ENCODE measurements at places on chromosomes 16 and 17.
A peak's percentile ranks its signal among the peaks of the same experiment; 100 is the strongest.

- peaks cover 18% of the 10 kb centered on the region for H3K4me1 ChIP-seq
- peaks cover 9% of the 10 kb centered on the region for H3K36me3 ChIP-seq
- peaks cover 15% of the 10 kb centered on the region for H3K27me3 ChIP-seq
- peak overlapping the region; percentile 93 for H3K4me3 ChIP-seq
- peak overlapping the region; percentile 73 for H3K27ac ChIP-seq
Observed at GRCh38 chr17:5500247-5500588, 13.9 kb downstream of the MIS12 start.

- no peaks in the 10 kb centered on the region for H3K36me3 ChIP-seq
- no peak for ATAC-seq
- peaks cover 41% of the 10 kb centered on the region for H3K27me3 ChIP-seq
- no peak overlapping the region for H3K4me3 ChIP-seq
- H3K27ac ChIP-seq = no peak overlapping the region
Observed at GRCh38 chr16:83554096-83554495, 253.7 kb upstream of the HSBP1 start.

- H3K4me1 ChIP-seq = peaks cover 20% of the 10 kb centered on the region
- ATAC-seq = no peak
- no peaks in the 10 kb centered on the region for H3K27me3 ChIP-seq
- H3K36me3 ChIP-seq = peaks cover 26% of the 10 kb centered on the region
Observed at GRCh38 chr16:1494711-1495110, 1.6 kb downstream of the TELO2 start.

DNA sequence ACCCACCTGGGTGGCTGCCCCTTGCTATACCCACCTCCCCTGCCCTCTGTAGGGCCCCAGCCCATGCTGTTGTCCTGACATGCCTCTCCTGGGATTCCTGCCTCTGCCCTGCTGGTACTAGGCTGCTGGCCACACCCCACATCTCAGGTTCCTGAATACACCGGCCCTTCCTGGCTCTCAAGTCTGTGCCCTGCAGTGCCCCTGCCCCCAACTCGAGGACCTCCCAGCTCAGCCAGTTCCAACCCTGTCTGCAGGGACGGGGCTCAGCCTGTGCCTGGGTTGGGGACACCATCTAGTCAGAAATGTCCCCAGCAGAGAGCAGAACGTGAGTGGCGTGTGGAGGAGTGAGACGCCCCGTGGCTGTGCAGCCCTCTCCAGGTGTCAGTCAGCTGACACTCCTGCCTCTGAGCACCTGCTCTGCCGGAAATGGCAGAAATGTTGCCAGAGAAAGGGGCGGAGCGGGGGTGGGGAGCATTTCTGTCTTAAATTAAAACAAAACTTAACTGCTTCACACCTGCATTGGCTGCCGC lies 28.7 kb downstream of the ACSF3 start:
- H3K27ac ChIP-seq = peak overlapping the region; percentile 90
- H3K27me3 ChIP-seq = no peaks in the 10 kb centered on the region
- H3K4me3 ChIP-seq = no peak overlapping the region
- peak; percentile 84 for ATAC-seq
- peaks cover 57% of the 10 kb centered on the region for H3K4me1 ChIP-seq

DNA sequence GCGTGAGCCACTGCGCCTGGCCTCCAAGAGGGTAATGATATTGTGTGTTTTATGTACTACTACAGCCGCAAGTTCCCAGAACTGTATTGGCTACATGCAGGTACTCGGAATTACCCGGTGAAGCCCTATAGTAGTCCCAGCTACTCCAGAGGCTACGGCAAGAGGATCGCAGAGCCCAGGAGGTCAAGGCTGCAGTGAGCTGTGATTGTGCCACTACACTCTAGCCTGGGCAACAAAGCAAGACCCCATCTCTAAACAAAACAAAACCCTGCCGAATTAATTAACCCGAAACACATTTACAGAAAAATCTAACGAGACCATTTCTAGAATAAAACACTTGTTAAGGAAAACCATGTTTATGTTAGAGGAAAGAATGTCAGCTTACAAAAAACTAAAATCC lies 2.2 kb upstream of the USP22 start:
- no peak overlapping the region for H3K4me3 ChIP-seq
- H3K4me1 ChIP-seq = peaks cover 32% of the 10 kb centered on the region
- no peaks in the 10 kb centered on the region for H3K27me3 ChIP-seq
- peak overlapping the region; percentile 89 for H3K27ac ChIP-seq
- no peaks in the 10 kb centered on the region for H3K36me3 ChIP-seq

- peak overlapping the region; percentile 54 for H3K27ac ChIP-seq
- peak; percentile 64 for ATAC-seq
- H3K4me1 ChIP-seq = peaks cover 22% of the 10 kb centered on the region
- H3K4me3 ChIP-seq = no peak overlapping the region
Observed at GRCh38 chr16:8916541-8917225, 34.5 kb downstream of the LITAFD start.

DNA sequence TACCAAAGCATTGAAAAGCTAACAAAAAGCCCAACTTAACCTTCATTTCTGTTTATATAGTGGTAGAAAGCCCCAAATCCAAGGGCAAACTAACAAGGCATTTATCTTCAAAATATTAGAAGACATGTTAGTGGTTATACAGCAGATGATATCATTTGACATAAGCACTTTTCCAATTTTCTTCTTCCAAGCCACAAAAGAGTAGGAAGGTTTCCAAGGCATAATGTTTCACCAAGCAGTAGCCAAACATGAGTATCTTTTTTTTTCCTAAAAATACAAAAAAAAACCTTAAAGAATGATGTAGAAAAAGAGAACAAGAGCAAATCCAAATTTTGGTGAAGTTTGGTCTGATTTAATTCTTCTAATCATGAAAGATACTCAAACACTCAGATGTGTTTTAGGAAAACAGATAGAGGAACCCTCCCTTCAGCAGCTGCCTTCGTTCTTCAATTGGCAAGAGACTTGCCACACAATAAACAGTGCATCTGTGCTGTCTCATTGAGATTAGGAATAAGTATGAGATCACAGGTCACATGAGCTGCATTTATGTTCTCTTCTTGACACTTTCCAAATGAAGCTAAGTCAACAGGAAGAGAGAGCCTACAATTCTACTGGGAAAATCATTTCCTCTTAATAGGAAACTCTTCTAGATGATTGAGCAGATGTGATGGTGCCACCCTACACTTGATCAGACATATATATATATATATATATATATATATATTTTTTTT lies 106.7 kb downstream of the TTC19 start:
- H3K36me3 ChIP-seq = peaks cover 47% of the 10 kb centered on the region
- no peak overlapping the region for H3K4me3 ChIP-seq

GRCh38 chr16:51666074-51666473 lies 515.0 kb upstream of the SALL1 start:
- H3K27me3 ChIP-seq = no peaks in the 10 kb centered on the region
- H3K4me3 ChIP-seq = no peak overlapping the region
- no peak for ATAC-seq
- no peak overlapping the region for H3K27ac ChIP-seq

DNA sequence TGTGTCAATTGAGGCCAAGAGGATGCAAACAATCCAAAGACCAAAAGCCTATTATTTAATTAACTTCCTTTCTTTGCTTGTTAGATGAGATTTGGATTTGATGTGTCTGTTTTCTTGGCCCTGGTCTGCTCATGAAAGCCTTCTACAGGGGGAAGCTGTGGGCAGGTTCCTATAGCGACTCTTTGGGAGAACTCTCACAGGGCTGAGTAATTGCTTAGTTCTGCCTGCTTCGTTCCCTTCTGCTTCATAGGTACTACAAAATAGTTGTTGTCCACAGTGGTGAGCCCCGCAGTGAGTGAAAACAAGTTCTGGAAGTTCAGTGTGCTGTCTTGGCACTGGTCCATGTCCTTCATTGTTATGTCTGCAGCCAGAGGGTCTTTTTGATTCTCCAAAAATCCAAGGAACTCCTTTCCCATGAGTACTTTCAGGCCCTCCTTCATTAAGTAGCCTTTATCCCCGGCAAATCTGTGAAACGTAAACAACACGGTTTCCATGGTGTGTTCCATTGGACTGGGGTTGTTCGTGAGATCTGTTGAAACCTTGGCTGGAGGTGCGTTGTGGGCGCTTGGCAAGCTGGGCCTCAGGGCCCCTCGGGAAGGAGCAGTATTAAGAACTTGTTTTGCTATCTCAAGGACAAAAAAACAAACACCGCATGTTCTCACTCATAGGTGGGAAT lies 30.0 kb upstream of the ANKRD40CL start:
- H3K27me3 ChIP-seq = no peaks in the 10 kb centered on the region
- no peak for ATAC-seq
- H3K27ac ChIP-seq = no peak overlapping the region
- H3K36me3 ChIP-seq = no peaks in the 10 kb centered on the region

GRCh38 chr17:72840019-72840418 lies 252.5 kb downstream of the SLC39A11 start:
- H3K27me3 ChIP-seq = no peaks in the 10 kb centered on the region
- peaks cover 83% of the 10 kb centered on the region for H3K36me3 ChIP-seq
- no peaks in the 10 kb centered on the region for H3K4me1 ChIP-seq
- no peak overlapping the region for H3K4me3 ChIP-seq

- no peak overlapping the region for H3K4me3 ChIP-seq
- ATAC-seq = no peak
- no peaks in the 10 kb centered on the region for H3K27me3 ChIP-seq
- peaks cover 47% of the 10 kb centered on the region for H3K36me3 ChIP-seq
Observed at GRCh38 chr17:15513058-15513791, 45.8 kb upstream of the CDRT4 start.

DNA sequence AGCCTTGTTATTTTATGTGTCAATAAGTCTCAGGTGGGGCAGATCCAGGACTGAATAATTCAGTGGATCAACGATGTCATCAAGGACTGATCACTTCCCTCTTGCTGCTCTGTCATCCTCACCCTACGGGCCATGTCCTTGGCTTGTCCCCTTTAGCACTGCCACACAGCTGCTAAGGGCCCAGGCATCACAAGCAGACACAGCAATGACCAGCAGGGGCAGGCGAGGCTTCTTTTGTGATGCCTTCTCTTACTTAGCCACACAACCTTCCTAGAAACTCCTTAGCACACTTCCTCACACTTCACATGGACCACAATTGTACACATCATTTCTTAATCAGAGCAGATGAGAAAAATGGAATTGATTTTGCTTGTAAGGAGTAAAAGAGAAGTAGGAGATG lies 356.3 kb upstream of the SOX9 start:
- no peak overlapping the region for H3K4me3 ChIP-seq
- H3K4me1 ChIP-seq = no peaks in the 10 kb centered on the region
- no peaks in the 10 kb centered on the region for H3K27me3 ChIP-seq
- no peaks in the 10 kb centered on the region for H3K36me3 ChIP-seq

GRCh38 chr17:10744501-10745000 lies 14.7 kb upstream of the TMEM220 start:
- no peaks in the 10 kb centered on the region for H3K4me1 ChIP-seq
- H3K27me3 ChIP-seq = peaks cover 48% of the 10 kb centered on the region
- H3K4me3 ChIP-seq = no peak overlapping the region
- H3K36me3 ChIP-seq = no peaks in the 10 kb centered on the region

DNA sequence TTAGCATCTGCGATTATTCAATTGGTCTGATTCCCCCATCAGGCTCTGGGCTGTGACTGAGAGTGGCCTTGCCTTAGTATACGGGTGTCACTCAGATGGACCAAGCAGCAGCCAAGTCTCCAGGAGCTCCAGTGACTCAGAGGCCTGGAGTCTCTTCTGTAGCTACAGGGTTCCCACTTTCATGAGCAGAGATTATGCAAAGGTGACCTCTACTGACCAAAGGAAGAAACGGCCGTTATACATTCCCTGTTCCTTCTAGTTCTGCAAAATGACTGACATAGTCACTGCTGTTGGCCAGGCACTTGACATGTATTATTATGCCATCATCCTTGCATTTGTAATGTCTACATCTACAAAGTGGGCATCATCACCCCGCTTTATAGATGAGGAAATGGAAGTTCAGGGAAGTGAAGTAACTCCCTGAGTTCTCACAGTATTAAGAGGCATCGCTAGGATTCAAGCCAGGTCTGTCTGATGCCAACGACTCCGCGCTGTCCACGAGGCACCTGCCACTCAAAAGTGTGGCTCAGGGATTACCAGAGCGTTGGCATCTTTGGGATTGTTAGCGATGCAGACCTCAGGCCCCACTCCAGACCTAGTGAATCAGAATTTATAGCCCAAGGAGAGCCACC lies 23.3 kb downstream of the SLC38A7 start:
- H3K36me3 ChIP-seq = peaks cover 10% of the 10 kb centered on the region
- peak; percentile 72 for ATAC-seq

- H3K4me1 ChIP-seq = peaks cover 54% of the 10 kb centered on the region
- H3K27ac ChIP-seq = peak overlapping the region; percentile 67
- ATAC-seq = no peak
Observed at GRCh38 chr17:76428511-76428910, 24.4 kb downstream of the UBE2O start.

GRCh38 chr17:7204336-7204735 lies 15.3 kb downstream of the DLG4 start:
- peak overlapping the region; percentile 79 for H3K27ac ChIP-seq
- no peak for ATAC-seq
- H3K4me3 ChIP-seq = peak overlapping the region; percentile 78
- H3K36me3 ChIP-seq = no peaks in the 10 kb centered on the region
- H3K27me3 ChIP-seq = no peaks in the 10 kb centered on the region

- H3K27ac ChIP-seq = no peak overlapping the region
- H3K4me3 ChIP-seq = no peak overlapping the region
- H3K27me3 ChIP-seq = peaks cover 86% of the 10 kb centered on the region
- no peak for ATAC-seq
Observed at GRCh38 chr16:75262104-75262799, 10.8 kb upstream of the BCAR1 start.

DNA sequence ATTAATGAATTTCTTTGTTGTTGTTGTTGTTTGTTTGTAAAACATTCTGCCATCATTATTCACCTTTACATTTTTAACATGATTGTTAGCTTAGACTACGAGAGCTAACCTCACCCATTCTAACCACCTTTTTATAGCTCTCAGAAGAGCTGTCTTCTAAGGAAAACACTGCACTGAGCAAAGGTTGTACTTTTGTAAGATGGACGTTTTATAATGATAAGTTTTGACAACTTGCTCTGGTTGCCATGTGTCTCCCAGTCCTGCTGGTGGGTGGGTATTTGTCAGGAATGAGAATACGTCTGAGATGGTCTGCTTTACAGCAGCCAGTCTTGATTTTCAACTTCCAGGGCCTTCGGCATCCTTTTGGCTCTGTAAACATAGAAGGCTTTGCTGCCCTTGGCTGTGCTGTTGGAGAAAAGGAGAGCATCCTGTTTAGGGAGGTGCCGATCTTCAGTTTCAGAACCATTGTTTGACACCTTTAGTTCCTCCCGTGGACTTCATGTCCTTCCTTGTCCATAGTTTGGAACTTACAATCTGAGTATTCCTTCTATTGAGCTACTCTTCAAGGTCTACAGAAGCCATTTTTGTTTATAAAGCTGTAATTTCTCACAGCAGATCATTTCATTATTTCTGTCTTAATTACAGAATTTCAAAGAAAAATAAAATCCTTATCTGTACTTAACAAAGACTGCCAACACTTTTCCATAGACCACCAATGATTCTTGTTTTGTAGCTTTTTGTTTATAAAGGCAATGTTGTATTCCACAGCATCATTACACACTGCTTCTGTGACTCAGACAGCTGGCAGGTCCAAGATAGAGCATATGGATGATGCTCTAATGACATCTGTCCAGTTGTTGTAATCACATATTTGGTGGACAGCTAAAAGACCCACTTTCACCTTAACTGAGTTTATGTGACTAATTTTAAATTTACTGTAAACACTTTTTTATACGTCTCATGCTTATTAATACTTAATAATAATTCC lies 270.1 kb upstream of the TBX2 start:
- H3K36me3 ChIP-seq = no peaks in the 10 kb centered on the region
- H3K27ac ChIP-seq = no peak overlapping the region
- H3K4me3 ChIP-seq = no peak overlapping the region
- no peak for ATAC-seq

- no peak overlapping the region for H3K27ac ChIP-seq
- H3K36me3 ChIP-seq = no peaks in the 10 kb centered on the region
- peaks cover 26% of the 10 kb centered on the region for H3K4me1 ChIP-seq
- no peak overlapping the region for H3K4me3 ChIP-seq
- H3K27me3 ChIP-seq = peaks cover 63% of the 10 kb centered on the region
- ATAC-seq = no peak
Observed at GRCh38 chr16:75203096-75203495, 3.9 kb downstream of the CTRB2 start.
